Ureter (tissue), 1 donor: ENCODE measurements at places on chromosomes 7 and 10.

DNA sequence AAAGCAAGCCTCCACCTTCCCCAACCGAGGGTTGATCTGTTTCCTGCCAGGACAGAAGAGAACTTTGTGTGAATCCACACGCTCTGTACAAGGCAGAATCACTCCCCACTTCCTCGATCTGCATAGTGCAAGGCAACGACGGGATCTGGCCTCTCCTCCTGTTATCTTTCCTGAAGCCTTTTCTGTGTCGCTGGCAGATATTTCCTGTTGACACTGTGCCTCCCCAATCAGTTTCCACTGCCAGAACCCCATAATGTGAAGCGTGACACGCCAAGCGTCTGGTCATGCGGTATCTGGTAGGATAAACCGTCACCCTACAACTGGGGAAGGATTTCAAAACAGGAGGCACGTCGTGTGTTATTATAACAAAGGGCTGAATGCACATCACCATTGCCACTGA, 57.2 kb downstream of the FAM171A1 start:
- no peak for DNase-seq

- no peak for DNase-seq
Observed at GRCh38 chr7:133733401-133733800, 393.7 kb upstream of the LRGUK start.

DNA sequence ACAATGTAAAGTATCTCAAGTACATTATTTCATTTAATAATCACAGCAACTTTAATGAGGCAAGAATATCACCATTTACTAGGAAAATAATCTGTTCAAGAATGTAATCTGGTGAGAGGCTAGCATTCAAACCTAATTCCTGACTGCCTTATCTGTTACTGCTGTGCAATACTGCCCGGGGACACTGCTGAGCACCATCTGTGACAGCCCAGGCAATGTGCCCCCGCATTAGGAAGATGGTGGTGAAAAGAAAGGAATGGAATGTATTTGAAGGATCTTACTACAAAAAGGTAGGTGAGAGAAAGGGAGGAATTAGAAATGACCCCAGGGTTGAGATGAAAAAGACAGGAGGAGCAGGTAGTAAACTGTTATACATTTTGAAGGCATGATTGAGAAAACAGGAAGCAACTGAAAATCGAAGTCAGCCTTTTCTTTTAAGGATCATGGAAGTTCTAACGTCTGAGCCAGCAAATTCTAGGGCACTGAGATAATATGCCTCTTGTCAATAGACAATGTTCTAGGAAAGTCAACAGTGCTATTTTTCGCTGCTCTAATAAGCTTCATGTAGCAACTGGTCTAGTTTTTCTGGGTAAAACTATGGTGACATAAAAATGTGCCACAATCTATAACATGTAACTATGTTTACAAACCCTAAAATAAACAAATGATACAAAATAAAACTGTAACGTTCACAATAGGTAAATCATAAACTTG, 90.4 kb downstream of the ETV1 start:
- DNase-seq: no peak

- no peak for DNase-seq
Observed at GRCh38 chr10:61984803-61985418, 83.4 kb downstream of the ARID5B start.
